ENCODE measurements at places on chromosomes 6 and 20. TPM values are rescaled to one million over a fixed set of nuclear protein-coding genes. Genes with fewer than 3 reads are reported as not detected.

- no peak for DNase-seq
Observed at GRCh38 chr6:90370493-90370959, 73.9 kb upstream of the BACH2 start.

DNA sequence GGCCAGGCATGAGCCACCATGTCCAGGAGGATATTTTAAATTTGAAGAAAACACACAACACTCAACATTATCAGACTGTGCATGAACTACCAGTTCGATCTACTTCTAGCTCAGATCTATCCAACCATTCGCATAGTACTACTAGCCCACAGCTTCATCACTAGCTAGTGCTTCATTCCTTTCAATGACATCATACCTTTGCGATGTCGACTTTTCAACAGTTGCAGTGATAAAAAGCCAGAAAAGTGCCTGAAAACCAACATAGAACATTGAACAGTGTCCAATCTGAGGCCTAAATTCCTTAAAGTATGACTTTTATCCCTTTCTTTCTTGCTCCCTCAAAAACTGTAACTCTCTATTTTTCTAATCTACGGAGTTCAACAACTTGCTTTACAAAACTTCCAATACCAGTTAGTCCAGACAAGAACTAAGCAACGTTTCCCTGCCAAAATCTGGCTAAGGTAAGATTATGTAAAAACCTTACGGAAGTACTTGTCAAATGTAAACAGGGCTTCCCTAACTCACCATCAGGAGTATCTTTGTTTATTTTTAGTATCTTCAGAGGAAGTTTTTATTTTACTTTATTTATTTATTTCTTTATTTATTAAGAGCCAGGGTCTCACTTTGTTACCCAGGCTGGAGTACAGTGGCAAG is 434.0 kb upstream of the JARID2 start:
- no peak for DNase-seq

DNA sequence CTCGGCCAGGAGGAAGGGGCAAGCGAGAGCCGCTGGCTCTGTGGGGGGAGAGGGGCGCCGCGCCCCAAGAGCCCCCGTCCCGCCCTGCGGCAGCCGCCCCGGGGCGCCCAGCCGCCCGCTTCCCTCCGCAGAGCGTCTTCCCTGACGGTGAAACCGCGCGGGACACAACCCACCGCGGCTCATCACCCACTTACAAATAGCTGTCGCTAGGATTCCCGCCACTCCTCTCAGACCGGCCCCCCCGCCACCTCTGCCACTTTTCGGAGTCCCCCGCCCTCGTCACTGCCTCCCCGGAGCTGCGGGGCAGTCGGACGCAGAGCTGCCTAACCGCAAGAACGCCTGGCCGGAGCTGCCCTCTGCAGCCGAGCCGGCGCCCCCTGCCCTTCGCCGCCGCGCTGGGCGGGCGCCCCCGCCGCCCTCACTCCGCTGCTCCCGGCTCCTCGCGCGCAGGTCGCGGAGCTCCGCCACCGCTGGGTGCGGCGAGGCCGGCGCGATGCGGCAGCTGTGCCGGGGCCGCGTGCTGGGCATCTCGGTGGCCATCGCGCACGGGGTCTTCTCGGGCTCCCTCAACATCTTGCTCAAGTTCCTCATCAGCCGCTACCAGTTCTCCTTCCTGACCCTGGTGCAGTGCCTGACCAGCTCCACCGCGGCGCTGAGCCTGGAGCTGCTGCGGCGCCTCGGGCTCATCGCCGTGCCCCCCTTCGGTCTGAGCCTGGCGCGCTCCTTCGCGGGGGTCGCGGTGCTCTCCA is at the start of gene SLC35D3:
Gene SLC35D3 (plus strand): TSS at position 366 of the 749 bp plus-strand sequence. CDS start 128 bp downstream, at position 494.
- DNase-seq, result no peak

DNA sequence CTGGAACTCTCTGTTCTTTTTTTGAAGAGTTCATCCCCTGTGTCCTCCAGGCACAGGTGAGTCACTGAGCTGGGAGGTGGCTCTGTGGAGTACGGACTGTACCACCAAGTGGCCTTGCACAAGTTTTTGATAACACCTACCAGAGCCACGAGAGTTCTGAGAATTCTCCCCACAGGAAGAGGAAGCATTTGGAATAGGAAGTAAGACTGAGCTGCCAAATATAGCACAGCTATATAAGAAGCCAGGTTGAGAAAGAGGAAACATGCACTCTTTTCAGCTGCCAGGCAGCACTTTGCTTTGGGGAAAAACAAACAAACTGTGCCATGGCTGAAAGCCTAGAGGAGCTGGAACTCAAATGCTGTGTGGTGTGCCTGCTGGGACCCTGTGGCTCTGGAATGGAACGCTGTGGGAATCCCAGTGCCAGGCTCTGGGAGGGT is 70.8 kb upstream of the RIPOR2 start:
- DNase-seq, result peak; percentile 81

GRCh38 chr20:47805951-47806350 is 20.7 kb upstream of the SULF2 start:
- no peak for DNase-seq

DNA sequence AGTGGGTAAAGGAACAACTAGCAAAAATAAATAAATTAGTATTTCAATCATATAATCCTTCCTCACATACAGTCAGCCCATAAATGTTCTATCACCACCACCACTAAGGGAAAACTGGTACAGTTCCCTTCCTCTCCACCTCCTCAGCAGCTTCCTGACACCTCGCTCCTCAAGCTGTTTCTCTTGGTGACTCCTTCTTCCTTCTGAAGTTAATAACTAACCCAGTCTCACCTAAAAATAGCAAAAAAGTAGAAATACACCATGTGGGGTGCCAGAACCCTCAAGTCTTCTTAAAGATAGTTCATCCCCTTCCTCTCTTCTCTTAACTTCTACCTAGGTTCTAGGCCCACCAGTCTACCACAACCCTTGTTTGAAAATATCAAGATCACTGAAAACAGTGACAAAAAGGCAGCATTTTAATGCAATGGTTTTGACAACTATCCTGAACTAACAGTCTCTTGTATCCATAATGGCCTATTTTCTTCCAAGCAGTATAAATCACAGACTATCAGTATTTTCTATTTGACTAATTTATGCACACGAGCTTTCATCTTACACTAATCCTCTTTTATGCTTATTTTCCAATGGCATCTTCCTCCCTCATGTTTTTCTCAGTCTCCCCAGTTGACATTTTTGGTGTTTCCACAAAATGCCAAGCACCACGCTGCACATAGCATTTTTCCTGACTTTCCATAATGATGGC is 85.5 kb downstream of the KHDC1L start:
- DNase-seq, result no peak

- DNase-seq, result peak; percentile 66
Observed at GRCh38 chr6:2793534-2794151, 28.4 kb downstream of the WRNIP1 start.

DNA sequence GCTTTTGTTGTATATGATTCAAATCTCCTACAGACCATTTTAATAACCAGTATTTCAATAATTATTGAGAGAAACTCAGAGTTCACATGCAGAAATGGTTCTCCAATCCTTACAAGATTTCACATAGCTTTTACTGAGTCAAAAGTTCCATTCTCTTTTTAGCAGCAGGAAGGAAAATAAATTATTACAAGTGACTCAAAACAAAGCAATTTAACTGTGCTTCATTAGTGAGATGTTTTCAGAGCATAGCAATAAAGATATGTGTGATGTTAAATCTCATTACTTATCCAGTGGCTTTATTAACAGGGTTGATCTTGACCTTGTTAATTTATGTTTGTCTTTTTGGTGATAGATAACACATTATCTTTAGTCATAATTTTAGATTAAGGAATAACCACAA is 22.0 kb downstream of the KIF13A start:
- no peak for DNase-seq

- DNase-seq, result no peak
Observed at GRCh38 chr6:47592131-47592840, 106.1 kb upstream of the ADGRF4 start.

DNA sequence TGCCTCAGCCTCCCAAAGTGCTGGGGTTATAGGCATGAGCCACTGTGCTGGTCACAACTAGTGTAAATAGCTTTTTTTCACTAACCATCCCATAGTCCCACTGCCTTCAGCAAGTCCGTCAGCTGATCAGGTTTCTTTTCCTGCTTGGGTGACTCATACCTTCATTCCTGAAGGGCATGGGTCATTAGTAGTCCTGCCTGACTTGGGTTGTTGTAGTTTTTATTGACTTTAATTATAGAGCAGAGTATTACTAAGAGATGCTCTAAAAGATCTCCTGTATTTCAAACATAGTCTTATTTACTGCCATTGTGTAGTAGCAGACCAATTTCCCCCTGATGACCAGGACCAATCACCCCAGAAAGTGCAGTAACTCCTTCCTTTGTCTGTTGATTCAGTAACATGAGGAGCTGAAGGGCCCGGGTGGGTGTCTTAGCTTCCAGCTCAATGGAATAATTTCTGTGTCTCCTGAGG is 25.8 kb downstream of the HLA-C start:
- no peak for DNase-seq

DNA sequence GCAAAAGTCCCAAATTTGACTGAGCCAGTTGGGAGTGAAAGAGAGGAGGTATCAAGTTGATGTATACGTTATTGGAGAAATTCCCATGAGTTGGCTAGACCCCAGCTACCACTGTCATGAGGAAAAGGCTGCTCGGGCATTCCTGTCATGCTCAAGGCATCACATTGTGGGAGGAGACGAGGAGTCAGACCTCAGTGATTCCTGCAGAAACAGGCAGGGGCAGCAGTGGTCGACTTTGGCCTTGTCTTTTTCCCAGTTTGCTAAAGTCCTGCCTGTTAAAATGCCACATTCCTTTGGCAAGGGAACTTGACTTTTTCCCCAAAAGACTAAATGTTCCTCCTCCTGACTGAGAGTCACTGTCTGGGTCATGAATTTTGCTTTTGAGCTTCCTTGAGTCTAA is 295.5 kb upstream of the HS3ST5 start:
- DNase-seq, result no peak

DNA sequence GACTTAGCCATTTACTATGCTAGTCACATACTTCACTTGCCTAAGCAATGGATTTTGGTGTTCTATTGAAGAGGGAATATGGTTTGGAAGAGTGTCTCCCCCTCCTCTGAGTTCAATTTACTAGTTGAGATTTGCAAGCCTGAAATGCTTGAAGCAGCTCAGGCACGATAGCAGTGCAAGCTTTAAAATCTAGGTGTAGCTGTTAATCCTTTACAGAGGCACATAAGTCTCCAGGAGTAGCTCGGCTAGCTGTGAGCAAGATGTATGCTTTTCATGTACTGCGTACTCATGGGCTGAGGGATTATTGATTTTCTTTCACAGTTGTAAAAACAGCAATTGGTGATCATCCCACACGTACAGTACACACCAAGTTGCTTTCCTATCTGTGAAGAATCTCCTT is 726 bp downstream of the FLRT3 start:
- DNase-seq, result no peak

GRCh38 chr20:18986895-18987580 is 173.5 kb downstream of the SCP2D1 start:
- no peak for DNase-seq

DNA sequence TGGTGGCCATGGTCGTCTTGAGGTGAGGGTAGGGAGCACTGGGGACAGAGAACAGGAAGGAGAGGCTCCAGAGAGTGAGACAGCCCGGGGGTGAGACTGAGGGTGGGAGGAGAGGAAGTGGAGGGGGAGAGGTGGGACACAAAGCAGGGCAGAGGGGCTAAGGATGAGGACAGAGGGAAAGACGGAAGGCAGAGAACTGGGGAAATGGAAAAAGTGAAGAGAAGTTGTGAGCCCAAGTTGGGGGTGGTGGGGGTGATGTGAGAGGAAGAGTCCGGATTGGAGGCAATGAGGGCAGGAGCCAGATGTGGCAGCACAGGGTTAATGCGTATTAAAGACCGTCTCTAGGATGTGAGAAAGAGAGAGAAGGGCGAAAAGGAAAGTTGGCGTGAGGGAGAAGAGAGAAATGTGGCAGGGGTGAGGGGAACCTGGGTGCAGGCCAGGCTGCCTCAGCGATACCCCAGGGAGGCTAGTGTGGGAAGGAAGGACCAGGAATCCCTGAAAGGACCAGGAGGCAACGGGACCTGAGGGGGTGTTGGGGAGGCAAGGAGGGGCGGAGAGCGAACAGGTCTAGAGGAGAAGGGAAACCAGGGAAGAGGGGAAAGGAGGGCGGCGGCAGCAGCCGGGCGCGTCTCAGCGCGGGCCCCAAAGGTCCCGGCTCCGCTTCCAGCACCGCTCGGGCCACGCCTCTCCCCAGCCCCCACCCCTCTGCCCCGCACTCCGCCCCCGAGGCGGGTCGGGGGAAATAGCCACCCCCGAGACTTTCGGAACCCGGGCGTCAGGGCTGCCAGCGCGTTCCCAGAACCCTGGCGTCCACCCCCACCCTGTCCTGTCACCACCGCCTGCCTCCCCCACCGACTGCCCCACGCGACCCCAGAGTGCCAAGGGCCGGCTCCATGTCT is at the start of gene PPP1R18:
Gene PPP1R18 (minus strand): TSS at position 637 of the 899 bp plus-strand sequence. CDS start 627 bp downstream, at position 10.
- peak; percentile 92 for DNase-seq

DNA sequence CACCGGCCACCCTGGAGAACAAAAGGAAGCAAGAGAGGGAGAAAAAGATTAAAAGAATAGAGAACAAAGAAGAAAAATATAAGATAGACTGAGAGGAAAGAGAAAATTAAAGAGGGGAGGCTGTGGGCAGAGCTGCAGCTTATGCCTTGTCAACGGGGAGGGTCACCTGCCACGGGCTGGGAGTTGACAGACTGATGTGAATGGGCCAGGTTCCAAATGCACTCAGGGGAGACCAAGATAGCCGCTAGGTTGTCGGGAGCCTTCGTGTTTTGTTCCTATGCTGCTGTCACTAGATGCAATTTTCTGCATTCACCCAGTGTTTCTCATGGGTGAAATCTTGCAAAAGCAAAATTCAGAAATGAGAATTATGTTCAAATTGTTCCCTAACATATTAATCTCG is 119.6 kb upstream of the MTHFD1L start:
- DNase-seq, result no peak

DNA sequence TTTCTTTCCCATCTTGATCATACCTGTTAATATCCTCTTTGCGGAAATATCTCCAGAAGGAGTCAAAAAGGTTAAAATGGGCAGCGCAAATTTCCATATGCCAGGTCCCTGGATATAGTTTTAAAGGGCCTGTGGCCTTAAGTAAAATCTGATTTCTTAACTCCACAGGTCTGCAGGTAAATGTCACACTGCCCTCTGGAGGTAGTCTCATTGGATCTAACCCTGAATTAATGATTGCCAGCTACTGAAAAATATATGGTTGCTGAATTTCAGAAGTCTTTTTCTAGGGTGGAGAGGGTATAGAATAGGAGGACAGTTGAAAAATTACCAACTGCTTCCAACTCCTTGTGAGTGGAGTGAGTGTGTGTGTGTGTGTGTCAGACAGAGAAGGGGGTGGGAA is 8.5 kb downstream of the MOXD1 start:
- DNase-seq, result no peak

C4A gene
- total RNA-seq, result 27.1 TPM

DOP1A gene
- 57.8 TPM for total RNA-seq

SLC52A3 gene
- total RNA-seq, result 23.6 TPM

ARMH2 gene
- not detected for total RNA-seq

SLC4A11 gene
- total RNA-seq, result 0.70 TPM

SLC12A5 gene
- total RNA-seq, result not detected

COL10A1 gene
- not detected for total RNA-seq
